ENCODE measurements at places on chromosomes 2 and 18. TPM values are rescaled to one million over a fixed set of nuclear protein-coding genes. Genes with fewer than 3 reads are reported as not detected.

The FANCL gene
- 5.2 TPM for total RNA-seq

The MEIS1 gene
- total RNA-seq, result 0.49 TPM

The FOXI3 gene
- total RNA-seq, result not detected

The SUPT7L gene
- total RNA-seq, result 53.2 TPM

The B3GNT7 gene
- total RNA-seq, result 2.0 TPM

The POTEC gene
- total RNA-seq, result not detected

The VIL1 gene
- 0.32 TPM for total RNA-seq

The HMSD gene
- 0.53 TPM for total RNA-seq

The RPE gene
- total RNA-seq, result 17.9 TPM

All from T-cell (primary cell).